Activated naive CD4-positive, alpha-beta T cell treated with anti-CD3 and anti-CD28 coated beads, Interleukin-2, amount 10 ng/mL, durations not matched to agents 7 days and 5 days (primary cell): ENCODE measurements at places on chromosomes 6 and 20.

GRCh38 chr6:33428224-33428965, 8.5 kb downstream of the SYNGAP1 start:
- H3K4me1 ChIP-seq: peaks cover 89% of the 10 kb centered on the region
- peaks cover 17% of the 10 kb centered on the region for H3K36me3 ChIP-seq
- peak overlapping the region; percentile 93 for H3K27ac ChIP-seq
- peak overlapping the region; percentile 81 for H3K4me3 ChIP-seq

DNA sequence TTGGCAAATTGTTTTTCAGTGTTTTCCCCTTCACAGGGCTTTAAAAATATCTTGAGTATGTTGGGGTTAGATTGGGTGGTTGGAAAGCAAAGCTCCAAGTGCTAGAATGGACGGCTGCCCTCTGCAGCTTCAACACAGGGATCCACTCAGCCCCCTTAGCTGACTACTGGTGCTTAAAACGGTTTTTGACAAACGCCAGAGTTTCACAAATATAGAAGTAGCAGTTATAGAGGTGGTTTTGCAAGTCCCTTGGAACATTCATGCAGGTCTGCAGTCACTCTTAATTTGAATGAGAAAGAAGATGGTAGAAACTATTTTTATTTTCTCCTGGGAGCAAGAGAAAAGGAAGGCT, 175.9 kb downstream of the ARID1B start:
- H3K27me3 ChIP-seq: no peaks in the 10 kb centered on the region
- peaks cover 38% of the 10 kb centered on the region for H3K4me1 ChIP-seq
- H3K36me3 ChIP-seq: peaks cover 4% of the 10 kb centered on the region
- no peak overlapping the region for H3K4me3 ChIP-seq
- H3K27ac ChIP-seq: no peak overlapping the region

GRCh38 chr6:107660839-107661238, 163.3 kb downstream of the SCML4 start:
- peaks cover 2% of the 10 kb centered on the region for H3K36me3 ChIP-seq
- H3K4me1 ChIP-seq: peaks cover 42% of the 10 kb centered on the region
- peaks cover 45% of the 10 kb centered on the region for H3K27me3 ChIP-seq
- no peak overlapping the region for H3K27ac ChIP-seq
- DNase-seq: no peak

GRCh38 chr20:7459083-7459482, 481.2 kb downstream of the HAO1 start:
- H3K36me3 ChIP-seq: no peaks in the 10 kb centered on the region
- DNase-seq: no peak
- no peaks in the 10 kb centered on the region for H3K4me1 ChIP-seq
